ENCODE measurements at places on chromosomes 2 and 18.

DNA sequence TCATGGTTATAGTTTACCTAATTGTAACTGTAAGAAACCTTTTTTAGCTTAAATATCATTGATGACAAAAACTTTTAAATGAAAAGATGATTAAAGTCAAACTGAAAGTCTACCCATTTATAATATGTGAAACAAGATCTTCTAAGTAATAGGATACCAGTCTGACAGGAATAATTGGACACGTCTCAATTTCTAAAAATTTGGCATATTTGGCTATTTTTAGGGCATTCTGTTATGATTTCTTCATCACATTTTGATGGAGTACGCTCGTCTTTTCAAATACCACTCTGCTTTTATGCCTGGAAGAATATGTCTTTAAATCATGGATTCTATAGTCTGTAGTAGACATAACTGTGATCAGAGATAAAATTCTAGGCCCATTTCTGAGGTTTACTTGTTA lies 1.3 kb downstream of the R3HDM1 start:
- DNase-seq, result no peak

DNA sequence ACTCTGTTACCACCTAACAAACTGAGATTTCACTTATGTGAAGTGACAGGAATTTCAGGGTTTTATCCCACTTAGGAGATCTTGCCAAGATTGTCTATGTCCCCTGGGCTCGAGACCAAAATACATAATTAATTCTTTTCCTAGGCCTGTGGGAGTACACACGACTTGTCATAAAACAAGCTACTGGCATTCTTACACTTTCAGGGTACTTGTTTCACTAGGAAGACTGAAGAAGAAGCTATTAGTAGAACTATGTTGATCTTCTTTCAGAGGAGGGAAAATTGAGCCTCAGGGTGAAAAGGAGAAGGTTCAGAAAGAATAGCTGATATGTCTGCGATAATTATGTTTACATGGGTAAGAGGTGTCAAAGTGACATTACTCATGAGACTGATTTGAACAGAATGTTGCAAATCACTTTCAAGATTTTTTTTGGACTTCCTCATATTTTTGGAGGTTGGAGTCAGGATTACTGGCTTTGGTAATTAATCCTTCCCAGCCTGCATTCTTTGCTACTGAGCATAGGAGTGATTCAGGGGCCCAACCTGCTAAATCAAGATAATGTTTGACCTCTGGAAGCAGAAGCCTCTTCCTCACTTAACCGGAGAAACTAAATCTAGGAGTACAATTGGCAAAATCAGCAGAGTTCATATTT lies 240.0 kb upstream of the NT5C1B start:
- DNase-seq, result no peak

DNA sequence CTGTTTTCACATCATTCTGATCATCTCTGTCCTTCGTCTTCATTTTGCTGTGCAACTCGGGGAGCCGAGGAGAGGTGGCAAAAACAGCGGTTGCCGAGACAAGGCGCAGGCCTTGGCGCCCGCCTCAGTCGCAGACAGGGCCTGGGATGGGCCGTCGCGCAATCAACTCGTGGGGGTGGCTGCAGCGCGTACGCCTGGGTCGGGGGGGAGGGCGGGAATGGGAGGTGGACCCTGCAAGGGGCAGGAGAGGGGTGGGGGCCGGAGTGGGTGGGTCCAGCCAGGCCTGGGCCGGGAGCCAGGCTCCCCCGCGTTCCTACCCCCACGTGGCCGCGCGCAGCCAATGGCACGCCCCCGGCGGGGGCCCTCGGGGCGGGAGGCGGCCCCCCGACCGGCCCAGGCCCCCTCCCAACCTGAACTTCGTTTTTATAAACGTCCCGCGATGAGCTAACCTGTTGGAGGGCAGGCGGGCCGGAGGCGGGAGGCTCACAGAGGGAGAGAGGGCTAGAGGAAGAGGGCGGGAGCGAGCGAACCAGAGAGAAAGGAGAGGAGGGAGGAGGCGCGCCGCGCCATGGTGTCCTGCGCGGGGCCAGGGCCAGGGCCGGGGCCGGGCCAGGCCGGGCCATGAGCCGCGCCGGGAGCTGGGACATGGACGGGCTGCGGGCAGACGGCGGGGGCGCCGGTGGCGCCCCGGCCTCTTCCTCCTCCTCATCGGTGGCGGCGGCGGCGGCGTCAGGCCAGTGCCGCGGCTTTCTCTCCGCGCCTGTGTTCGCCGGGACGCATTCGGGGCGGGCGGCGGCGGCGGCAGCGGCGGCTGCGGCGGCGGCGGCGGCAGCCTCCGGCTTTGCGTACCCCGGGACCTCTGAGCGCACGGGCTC lies at the start of gene HOXD13:
Gene HOXD13, plus strand, starts transcription at position 452 of the 875 bp plus-strand sequence. Its CDS starts 170 bp downstream, at position 622.
- DNase-seq, result no peak

- DNase-seq, result no peak
These were observed 42.0 kb downstream of the OXER1 start for GRCh38 chr2:42721898-42722297.

GRCh38 chr18:7164323-7165004 lies 46.9 kb upstream of the LAMA1 start:
- DNase-seq, result no peak

GRCh38 chr2:101116841-101117552 lies 34.2 kb downstream of the TBC1D8 start:
- no peak for DNase-seq

- DNase-seq, result no peak
These were observed 110.7 kb upstream of the ZEB2 start for GRCh38 chr2:144630459-144631215.

GRCh38 chr18:67200665-67201064 lies 315.9 kb downstream of the DSEL start:
- DNase-seq, result no peak

DNA sequence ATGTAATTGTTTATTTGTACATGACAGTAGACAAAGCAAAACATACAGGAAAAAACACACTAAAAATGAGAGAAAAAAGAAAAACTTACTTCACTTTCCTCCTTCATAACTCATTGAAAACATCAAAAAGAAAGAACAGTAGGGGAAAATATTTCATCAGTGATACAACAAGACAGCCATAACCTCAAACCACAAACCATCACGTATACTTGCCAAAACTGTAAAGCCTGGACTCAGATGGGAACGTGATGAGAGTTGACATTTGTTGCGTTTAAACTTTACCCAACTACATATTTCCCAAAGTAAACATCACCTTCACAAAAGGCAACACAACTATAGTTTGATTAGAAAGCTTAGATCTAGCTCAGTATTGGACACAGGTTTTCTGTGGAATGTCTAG lies 278.2 kb upstream of the COL3A1 start:
- no peak for DNase-seq

GRCh38 chr18:63683890-63684289 lies 18.9 kb upstream of the SERPINB11 start:
- no peak for DNase-seq

- DNase-seq, result no peak
These were observed 51.9 kb upstream of the CREB1 start for GRCh38 chr2:207477896-207478295.

DNA sequence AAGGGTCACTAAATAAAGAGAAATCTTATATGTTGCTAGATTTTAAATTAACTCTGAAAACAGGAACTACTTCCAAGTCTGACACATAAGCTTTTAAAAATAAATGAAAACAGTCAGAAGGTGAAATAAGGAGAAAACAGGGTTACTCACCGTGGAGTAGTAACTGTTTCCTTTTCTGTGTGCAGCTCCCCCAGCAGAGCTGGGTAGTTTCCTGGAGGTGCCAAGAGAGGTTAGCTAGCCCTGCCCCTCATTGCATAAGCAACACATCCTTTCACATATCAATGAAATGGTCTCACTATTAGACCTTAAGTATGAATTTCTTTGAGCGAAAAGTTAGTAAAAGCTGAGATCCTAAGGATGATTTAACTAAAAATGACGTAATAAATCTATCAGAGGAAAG lies 54.0 kb upstream of the GPR75 start:
- no peak for DNase-seq

GRCh38 chr2:141724426-141724825 lies 406.4 kb downstream of the LRP1B start:
- no peak for DNase-seq

DNA sequence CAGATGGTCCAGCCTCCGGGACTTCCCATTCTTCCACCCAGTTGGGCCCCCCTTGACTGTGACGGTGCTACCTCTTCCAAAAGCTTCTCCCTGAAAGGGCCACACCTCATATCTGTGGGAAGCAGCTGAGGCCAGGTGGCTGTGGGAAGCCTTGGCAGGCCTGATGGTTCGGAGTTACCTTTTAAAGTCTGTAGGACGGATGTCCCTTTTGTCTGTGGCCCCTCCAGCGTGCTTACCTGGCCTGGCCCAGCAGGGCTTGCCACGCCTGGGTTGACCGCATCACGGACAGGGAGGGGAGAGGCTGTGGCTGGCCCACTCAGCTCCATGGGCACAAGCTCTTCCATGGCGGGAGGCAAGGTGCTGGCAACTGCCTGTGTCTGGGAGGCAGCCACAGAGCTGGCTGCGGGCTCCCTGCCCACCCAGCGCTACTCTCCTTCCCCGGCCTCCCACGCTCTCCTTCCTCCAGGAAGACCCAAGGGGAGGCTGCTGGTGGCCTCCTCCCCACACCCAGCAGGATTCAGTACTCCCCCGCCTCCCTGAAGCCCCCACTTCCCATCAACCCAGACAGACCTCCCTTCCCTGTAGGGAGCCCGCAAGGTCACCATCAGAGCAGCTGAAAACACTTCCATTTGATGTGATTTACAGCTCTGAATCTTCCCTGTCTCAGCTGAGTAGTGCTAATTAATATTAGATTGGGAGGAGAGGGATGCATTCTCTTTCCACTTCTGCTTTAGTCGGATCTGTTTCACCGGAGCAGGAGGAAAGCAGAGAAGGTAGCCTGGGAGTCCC lies 52.8 kb downstream of the EDAR start:
- DNase-seq, result no peak

- DNase-seq, result no peak
These were observed 23.4 kb upstream of the PTPN2 start for GRCh38 chr18:12907258-12907925.

- no peak for DNase-seq
These were observed 92.0 kb downstream of the CSRNP3 start for GRCh38 chr2:165561516-165561915.

DNA sequence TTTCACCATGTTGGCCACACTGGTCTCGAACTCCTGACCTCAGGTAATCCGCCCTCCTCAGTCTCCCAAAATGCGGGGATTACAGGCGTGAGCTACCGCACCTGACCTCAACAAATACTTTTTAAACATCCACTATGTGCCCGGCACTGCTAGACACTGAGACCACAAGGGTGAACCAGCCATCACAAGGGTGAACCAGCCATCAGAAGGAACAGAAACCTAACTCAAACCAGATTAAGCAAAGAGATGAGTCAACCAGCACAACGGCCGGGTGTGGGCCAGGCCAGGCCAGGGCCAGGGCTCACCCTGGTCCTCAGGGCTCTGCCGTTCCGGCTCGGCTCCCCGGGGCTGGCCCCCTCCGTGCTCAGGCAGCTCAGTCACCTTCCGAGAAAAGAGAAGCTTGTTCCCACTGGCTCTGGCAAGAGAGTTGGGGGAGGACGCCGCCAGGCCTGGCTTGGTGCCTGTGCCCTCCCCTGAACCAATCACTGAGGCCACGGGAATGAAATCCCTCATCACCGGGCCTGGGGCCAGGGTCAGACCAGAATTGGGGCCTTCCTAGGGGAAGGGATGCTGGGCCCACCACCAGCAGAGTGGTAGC lies 4.4 kb downstream of the TEX44 start:
- no peak for DNase-seq

DNA sequence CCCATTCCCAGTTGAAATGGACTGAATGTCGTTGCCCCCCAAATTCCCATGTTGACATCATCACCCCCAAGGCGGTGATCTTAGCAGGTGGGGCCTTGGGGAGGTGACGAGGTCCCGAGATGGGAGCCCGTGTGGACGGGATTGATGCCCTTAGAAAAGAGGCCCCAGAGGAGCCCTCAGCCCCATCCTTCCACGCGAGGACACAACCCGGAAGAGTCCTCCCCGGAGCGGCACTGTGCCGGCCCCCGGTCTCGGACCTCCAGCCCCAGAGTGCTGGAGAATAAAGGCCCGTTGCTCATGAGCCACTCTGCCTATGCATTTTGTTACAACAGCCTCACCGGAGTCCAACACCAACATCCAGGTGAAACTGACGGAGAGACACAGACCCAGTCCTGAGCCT lies 30.4 kb upstream of the SALL3 start:
- DNase-seq, result no peak

DNA sequence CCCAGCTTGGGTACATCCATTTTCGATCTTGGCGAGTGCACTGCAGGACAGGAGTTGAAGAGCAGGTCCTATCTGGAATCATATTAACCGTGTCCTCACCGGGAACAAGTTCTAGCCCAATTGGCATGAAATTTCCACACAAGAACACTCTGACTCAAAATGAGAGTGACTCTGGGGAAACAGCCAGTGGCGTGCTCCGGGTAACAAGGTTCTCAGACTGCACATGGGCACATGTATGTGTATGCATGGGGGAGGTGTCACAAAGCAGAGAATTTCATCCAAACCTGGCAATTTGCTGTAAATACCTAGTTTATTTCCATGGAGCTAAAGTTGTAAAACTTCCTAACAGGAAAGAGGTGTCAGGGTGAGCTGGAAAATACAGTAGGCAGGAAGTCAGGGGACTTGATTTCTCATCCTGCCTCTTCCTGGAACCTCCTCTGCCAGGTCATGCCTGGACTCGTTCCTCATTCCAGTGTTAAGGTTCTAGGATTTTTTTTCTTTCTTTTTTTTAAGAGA lies 1.7 kb downstream of the TUBB6 start:
- no peak for DNase-seq
